ENCODE measurements at places on chromosomes 6 and 20.

DNA sequence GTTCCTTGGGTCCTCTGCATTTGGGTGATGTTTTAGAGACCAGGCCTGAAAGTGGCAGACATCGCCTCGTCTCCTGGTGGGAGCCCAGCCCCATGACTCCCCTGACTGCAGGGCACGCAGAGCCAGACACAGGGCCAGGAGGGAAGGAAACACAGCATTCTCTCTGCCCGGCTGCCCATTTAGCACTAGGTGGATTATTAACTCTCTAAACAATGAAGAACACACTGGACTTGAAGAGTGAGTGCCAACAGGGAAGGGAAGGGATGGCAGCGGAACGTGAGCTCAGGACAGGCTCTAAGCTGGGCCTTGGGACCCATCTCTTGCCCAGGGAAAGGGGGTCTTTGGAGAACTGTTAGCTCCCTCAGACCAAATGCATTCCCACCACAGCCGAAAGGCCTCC is 80.4 kb downstream of the TBXT start:
- no peak for DNase-seq

DNA sequence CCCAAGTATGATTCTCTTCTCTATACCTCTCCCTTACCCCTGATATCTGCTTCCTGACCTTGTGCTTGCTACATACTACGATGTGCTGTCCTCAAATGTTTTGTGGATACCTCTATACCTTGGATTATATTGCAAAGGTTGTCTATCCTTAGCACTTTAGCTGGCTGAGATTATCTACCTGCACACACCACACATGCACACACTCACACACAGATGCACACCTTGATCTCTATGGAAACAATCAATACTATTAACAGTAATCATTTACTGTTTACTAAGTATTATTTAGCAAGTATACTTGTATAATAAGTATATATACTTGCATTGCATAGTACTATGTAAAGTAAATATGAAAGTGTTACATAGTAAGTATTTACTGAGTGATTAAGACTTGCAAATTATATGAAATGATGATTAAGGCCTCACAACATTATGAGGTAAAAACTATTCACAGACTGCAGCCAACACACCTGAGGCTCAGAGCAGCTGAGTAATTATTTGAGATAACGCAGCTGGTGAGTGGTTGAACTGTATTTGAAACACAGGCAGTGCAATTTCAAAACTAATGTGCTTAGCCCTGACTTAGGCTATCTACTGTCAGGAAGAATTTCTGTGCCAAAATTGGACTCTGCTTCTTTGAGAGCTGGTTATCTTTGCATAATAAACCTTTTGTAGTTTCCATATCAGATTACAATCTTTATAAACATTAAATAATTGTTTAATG is 699.9 kb downstream of the FRK start:
- no peak for DNase-seq

DNA sequence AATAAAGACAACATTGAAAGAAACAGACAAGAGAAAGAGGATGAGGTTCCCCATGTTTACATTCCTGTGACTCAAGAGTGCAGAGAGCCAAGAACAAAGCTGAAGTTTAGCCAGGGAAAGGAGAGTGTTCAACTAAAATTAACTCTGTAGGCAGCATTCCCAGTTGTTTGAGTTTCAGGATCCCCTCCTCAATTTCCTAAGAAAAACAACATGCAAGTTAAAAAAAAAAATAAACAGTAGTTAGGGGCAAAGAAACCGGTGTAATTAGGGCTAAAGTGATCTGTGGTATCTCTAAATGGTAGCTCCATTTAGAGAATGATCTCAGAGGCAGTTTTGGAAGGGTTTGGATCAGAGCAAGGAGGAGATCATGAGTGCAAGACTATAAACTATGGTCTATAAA is 30.9 kb upstream of the RAB23 start:
- DNase-seq = no peak

GRCh38 chr6:25927178-25927577 is 3.3 kb downstream of the SLC17A2 start:
- peak; percentile 36 for DNase-seq

DNA sequence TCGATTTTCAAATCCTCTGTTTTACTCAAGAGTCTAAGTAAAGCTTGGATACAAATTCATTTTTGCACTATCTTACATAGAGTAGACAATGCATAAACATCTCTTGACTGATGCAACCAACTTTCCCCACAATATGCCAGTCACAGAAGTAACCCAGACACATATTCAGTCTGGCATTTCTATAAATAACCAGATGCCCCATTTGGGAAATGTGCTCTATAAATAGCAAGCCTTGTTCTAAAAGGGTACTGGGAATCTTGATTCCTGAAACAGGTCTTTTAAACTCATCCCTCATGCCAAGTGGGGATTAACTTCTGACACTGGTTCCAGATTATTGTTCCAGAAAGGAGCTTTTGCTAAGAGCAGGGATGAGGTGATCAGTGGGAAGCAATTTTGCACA is 411.7 kb downstream of the EPM2A start:
- DNase-seq = no peak

DNA sequence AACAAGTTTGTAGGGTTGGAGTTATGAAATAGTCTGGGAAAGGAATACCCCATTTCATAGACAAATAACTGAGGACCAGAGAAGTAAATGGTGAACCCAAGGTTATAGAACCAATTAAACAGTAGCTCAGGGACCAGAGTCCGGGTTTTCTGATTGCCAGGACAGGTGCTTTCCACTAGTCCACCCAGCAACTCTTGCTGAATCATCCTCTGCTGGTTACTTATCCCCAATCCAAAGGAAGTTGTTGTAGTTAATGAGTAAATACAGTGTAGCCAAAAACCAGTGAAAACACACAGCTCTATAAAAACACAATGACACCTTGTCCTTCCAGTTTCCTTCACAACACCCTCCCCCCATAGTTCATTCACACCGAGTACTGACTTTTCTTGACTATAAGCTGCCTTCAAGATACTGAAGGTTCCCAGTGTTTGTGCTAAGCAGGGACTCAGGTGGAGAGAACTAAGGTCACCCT is 766 bp upstream of the TINAG start:
- no peak for DNase-seq

GRCh38 chr20:39855056-39855455 is 834.0 kb downstream of the MAFB start:
- no peak for DNase-seq

DNA sequence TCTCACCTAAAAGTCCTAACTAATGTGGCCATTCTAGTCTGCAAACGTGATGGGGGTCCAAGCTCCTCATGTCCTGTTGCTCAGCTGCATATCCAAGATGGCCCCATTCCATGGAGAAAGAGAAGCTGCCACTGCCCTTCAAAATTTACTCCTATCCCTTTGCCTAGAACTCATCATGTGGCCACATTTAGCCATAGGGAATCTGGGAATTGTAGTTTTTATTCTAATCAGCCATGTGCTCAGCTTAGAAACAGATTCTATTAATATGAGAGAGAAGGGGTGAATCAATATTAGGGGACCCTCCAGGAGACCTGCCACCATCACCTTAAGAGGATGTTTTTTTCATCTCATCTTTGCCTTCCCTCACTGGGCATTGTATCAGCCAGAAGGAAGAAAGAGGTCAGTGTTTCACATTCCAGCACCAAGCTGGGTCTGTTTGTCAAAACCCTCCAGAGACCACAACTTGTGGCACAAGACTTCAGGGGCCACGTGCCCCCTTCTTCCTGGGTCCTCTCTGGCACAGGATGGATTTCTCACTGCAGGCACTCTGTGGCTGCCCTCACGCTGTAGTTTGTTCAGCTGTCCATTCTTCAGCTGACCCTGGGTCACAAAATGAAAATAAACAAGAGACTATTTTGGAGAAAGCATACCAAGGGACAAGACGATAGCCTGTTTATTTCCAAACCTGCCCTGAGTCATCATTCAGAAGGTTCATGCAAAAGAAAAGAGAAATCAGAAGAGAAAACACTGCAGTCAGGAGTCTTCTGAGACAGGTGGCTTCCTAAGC is 172.0 kb downstream of the EYA2 start:
- DNase-seq = no peak
